ENCODE measurements at places on chromosomes 13 and 19. TPM values are rescaled to one million over a fixed set of nuclear protein-coding genes. Genes with fewer than 3 reads are reported as not detected.
A peak's percentile ranks its signal among the peaks of the same experiment; 100 is the strongest.

- no peak for DNase-seq
These were observed 858 bp upstream of the PPP6R1 start for GRCh38 chr19:55259540-55260210.

DMKN gene
- total RNA-seq: 1.5 TPM

GRCh38 chr13:93899981-93900380 is 579.5 kb downstream of the DCT start:
- DNase-seq: no peak

DNA sequence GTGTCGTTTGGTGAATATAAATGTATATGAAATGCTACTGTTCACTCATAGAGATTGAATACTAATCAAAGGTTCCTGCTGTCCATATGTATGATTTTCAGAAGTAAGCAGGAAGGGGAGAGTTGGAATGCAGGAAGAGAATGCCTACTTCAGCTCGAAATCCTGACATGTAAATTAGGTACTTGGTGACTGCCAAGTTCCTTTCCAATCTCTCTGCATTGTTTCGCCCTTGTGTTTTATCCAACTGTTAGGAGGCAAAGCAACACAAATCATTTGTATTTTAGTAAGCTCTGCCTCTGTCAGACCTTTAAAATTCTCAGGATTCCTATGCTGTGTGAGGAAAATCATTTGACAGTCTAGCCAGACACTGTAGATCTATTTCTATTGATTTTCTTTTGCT is 9.0 kb downstream of the STARD13 start:
- no peak for DNase-seq

DNA sequence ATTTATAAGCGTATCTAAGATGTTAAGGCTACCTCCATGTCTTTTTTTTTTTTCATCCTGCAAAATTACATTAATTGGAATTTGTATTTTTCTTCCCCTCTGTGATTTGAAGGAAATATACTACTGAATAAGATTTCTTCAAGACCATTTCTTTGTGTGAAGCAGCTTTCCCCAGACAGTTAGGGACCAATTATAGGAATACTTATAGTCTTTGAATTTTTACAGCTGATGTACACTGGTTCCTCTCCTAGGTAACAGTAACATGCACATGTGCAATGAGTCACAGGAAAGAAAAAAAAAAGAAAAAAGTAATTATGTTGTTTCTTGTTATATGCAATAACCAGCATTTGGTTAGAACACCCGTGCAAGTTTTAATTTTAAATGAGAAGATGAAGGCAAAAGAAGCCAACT is 82.0 kb downstream of the PCDH9 start:
- no peak for DNase-seq

- no peak for DNase-seq
These were observed 5.6 kb upstream of the GATAD2A start for GRCh38 chr19:19399733-19400433.

- no peak for DNase-seq
These were observed 529.3 kb downstream of the IRS2 start for GRCh38 chr13:109256866-109257760.

- DNase-seq: no peak
These were observed 6.4 kb upstream of the IPO5 start for GRCh38 chr13:97946951-97947588.

ZNF358 gene
- total RNA-seq: 13.5 TPM

ZNF415 gene
- total RNA-seq: 5.8 TPM

DNA sequence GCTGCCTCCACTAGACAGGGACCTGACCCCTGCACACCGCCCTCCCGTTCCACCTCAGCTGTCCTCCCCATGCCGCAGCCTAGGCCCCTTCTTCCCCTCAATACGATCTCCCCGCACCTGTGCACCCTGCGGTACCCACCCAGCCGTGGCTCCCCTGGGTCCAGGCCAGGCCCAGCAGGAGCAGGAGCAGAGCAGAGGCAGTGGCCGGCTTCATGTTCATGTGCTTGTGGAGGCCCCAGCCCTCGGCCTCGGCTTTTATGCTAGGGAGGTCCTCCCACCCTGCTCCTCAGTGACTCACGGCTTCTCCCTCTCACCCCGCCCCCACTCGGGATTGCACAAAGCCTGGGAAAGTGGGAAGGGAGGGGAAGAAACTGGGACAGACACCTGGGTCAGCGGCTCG is 11.4 kb upstream of the KRTDAP start:
- no peak for DNase-seq

SHISA7 gene
- total RNA-seq: not detected

DNA sequence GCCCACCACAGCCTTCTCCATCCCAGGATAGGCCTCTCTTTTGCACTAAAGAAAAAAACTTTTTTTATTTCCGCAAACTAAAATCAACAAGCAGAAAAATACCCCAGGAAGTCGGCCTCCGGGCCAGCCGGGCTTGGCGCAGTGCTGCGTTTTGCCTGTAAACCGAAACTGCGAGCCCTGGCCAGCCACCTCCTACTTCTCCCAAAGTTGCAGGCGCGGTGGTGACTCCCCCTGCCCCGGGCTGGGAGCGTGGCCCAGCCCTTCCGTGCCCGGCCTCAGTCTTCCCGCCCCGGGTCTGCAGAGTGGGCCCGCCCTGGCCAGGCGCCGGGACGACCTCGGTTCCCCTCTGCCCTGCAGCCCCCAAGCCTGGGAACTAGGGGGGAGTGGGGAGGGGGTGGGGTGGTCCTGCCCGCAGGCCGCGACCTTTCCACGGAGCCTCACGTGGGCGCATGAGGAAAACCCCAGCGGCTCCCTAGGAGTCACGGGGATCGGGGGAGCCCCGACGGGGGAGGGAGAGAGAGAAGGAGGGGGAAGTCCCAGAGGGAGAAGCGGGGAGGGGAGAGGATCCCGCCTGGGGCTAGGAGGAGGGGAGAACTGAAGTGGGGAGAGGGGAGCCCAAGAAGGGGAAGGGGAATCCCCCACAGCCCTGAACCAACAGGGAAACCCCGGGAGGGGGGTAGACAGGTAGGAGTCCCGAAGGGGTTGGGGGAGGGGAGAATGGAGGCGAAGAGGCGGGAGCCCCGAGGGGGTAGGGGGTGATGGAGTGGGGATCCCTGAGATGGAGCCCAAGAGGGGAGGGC is 3.0 kb downstream of the GADD45B start:
- DNase-seq: peak; percentile 61

ZNF541 gene
- not detected for total RNA-seq

GRCh38 chr13:59000770-59001169 is 1163.0 kb downstream of the DIAPH3 start:
- no peak for DNase-seq

LPAR2 gene
- total RNA-seq: 29.0 TPM

TDRD12 gene
- 1.2 TPM for total RNA-seq

CBARP gene
- total RNA-seq: 0.64 TPM

DNA sequence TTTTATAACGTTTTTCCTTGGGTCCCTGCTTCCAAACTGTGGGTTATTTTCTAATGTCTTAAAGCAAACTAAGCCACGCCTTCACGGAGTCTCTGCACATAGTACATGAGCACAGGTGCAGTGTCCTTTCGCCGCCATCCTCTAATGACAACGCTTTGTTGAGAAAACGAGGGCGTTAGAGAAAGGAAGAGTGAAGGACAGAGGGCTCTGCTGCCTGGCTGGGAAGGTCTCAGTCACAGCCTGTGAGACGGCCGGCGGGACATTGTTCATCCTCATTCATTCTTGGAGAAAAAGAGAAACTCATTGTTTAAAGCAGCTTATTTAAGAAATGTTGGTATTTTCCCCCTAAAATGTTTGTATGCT is 9.5 kb downstream of the IL17D start:
- DNase-seq: no peak

GRCh38 chr19:662207-662961 is 630 bp downstream of the RNF126 start:
- DNase-seq: peak; percentile 62

GRCh38 chr13:31195616-31196015 is 4.2 kb upstream of the B3GLCT start:
- DNase-seq: no peak

DNA sequence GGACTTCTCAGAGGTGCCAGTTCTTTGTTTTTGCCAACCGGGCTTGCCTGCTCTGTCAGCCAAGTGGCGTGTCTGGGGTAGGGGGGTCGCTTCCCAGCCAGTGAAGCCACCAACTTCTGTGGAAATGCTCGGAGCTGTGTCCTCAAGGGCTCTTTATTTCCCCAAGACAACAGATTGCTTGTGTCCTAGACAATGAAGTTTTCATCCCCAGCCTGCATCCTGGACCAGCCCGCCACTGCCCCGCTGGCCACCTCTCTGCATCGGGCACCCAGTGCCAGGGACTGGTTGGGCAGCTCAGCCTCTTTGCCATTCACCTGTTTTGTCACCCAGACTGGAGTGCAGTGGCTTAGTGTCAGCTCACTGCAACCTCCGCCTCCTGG is 3.7 kb downstream of the RAB11B start:
- DNase-seq: no peak

DNA sequence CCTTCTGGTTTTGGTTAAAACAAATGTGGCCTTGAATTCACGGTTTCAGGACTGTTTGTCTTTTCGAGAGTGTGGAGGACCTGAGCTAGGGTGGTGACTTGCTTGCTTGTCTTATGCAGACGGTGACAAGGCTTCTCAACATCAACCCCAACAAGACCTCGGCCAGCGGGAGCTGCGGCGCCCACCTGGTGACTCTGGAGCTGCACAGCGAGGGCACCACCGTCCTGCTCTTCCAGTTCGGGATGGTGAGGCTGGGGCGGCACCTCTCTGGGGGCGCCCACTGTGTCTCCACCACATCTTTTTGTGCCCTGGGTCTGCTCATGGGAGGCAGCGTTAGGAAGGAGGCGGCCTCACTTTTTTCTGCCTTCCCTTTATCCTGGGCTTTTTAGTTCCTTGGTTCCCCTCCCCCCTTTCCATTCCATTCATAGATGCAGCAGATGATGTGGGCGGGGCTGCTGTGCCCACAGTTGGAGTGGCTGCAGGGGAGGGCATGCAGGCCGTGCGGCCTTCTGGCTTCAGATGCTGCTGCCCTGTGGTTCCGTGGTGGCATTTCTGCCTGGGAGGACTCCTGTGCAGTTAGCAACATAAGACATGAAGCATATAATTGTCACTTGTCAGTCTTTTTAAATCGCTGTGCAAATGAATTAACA is 23.3 kb downstream of the LAMP1 start:
- no peak for DNase-seq

GRCh38 chr19:7476777-7477494 is 11.9 kb downstream of the PEX11G start:
- no peak for DNase-seq
